ENCODE measurements at places on chromosomes 7 and 10. TPM values are rescaled to one million over a fixed set of nuclear protein-coding genes. Genes with fewer than 3 reads are reported as not detected.

The CAMK2B gene
- total RNA-seq: 112 TPM

The RSBN1L gene
- 62.5 TPM for total RNA-seq

The AKR1C8 gene
- not detected for total RNA-seq

The LLCFC1 gene
- not detected for total RNA-seq

The NOM1 gene
- 22.8 TPM for total RNA-seq

The LUC7L2 gene
- total RNA-seq: 59.1 TPM

The PDK4 gene
- total RNA-seq: 8.3 TPM

The MYL10 gene
- total RNA-seq: not detected

Measured in diencephalon (tissue), 1 donor.